Upper lobe of right lung (tissue), 1 donor: ENCODE measurements at places on chromosomes 12 and 14. TPM values are rescaled to one million over a fixed set of nuclear protein-coding genes. Genes with fewer than 3 reads are reported as not detected.

GRCh38 chr14:103247169-103247606 lies 86.8 kb upstream of the EIF5 start:
- H3K27me3 ChIP-seq: no peaks in the 10 kb centered on the region
- no peak for DNase-seq
- no peaks in the 10 kb centered on the region for H3K36me3 ChIP-seq
- H3K27ac ChIP-seq: no peak overlapping the region

- no peaks in the 10 kb centered on the region for H3K36me3 ChIP-seq
- peaks cover 27% of the 10 kb centered on the region for H3K27me3 ChIP-seq
- no peak overlapping the region for H3K27ac ChIP-seq
- DNase-seq: no peak
- H3K4me3 ChIP-seq: no peak overlapping the region
Observed at GRCh38 chr12:53869500-53869899, 69.1 kb upstream of the HOXC13 start.

DNA sequence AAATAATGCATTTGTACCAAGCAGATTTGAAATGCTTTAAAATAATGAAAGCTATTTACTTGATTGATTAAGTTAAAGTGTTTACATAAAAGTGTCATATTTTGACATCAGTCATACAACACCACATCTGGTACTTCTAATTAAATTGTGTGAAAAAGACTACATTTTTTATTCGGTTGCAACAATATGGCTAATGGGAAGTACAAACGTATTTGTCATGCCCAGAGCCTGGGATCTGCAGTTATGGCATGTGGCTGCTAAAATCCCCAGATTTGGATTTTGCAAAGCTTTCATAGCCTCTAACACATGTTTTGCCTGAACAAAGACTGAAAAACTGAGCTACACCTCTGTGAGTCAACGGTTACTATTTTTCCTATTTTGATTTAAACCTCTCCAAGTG lies 66.6 kb downstream of the LLPH start:
- H3K36me3 ChIP-seq: no peaks in the 10 kb centered on the region
- no peaks in the 10 kb centered on the region for H3K4me1 ChIP-seq
- no peak overlapping the region for H3K27ac ChIP-seq
- no peak overlapping the region for H3K4me3 ChIP-seq
- H3K27me3 ChIP-seq: no peaks in the 10 kb centered on the region
- no peak for DNase-seq

The TPPP2 gene
- total RNA-seq: not detected

GRCh38 chr14:99810559-99810874 lies 17.3 kb downstream of the EML1 start:
- DNase-seq: no peak
- H3K36me3 ChIP-seq: no peaks in the 10 kb centered on the region
- no peak overlapping the region for H3K4me3 ChIP-seq
- no peaks in the 10 kb centered on the region for H3K27me3 ChIP-seq

DNA sequence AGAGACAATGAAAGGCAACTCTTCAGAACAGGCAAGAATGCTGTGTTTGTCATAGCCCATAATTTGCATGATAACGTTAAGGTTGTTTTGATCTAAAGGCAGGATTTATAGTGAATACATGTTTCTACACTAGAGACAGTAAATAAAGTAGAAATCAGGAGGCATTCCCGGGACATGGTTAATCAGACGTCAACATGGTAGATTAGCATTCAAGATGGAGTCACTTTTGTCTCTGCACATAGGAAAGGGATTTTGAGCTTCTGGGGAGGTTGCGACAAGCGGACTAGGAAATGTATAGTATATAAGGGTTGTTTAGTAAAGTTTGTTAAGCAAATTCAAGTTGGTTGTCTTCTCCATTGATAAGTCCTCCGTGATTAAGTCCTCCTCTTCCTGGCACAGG lies 2.8 kb upstream of the RNASE1 start:
- no peak for DNase-seq
- no peaks in the 10 kb centered on the region for H3K36me3 ChIP-seq
- H3K4me3 ChIP-seq: no peak overlapping the region
- no peak overlapping the region for H3K27ac ChIP-seq
- no peaks in the 10 kb centered on the region for H3K27me3 ChIP-seq

DNA sequence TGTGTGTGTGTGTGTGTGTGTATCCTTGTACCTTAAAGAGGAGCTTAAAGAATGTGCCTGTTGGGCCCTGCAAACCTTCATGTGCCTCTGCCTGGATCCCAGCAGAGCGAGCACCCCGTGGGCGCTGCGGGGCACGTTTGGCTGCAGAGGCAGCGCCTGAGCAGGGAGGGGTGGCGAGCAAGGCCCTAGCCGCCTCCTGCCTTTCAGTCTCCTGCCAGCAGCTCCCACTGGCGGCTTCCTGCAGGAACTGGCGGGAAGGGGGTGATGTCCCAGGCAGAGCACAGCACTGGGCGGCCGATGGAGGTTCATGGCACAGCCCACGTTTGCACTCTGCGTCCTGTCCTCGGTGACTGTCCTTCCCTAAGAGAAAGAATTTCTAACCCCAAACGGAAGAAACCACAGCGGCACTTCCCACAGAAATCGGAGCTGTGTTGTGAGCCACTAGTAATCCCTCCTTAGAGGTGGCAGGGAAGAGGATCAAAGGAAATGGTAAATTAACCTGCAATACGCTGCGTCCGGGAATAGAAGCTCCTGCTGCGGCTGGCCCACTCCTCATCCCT lies 19.8 kb downstream of the ZBTB42 start:
- H3K27ac ChIP-seq: no peak overlapping the region
- peaks cover 12% of the 10 kb centered on the region for H3K4me1 ChIP-seq
- peak; percentile 88 for DNase-seq

The CHST11 gene
- total RNA-seq: 56.6 TPM

The TAS2R43 gene
- total RNA-seq: not detected
